Epithelial cell of alveolus of lung (primary cell): ENCODE measurements at places on chromosomes 13 and 19. TPM values are rescaled to one million over a fixed set of nuclear protein-coding genes. Genes with fewer than 3 reads are reported as not detected.

The ZNF296 gene
- total RNA-seq: 0.26 and 1.5 TPM in 2 replicates

The CHAF1A gene
- 9.7 and 15.5 TPM in 2 replicates for total RNA-seq

The FOXA3 gene
- total RNA-seq: 0.13 TPM in 1 of 2 replicates, not detected in the other

The CGB8 gene
- total RNA-seq: 0.91 TPM in 1 of 2 replicates, not detected in the other

The CEACAM3 gene
- total RNA-seq: not detected in 2 replicates
